Stimulated activated CD8-positive, alpha-beta memory T cell treated with anti-CD3 and anti-CD28 coated beads, Interleukin-2, amount 100 ng/mL, for 48 hours (primary cell): ENCODE measurements at places on chromosomes 6 and 20.

DNA sequence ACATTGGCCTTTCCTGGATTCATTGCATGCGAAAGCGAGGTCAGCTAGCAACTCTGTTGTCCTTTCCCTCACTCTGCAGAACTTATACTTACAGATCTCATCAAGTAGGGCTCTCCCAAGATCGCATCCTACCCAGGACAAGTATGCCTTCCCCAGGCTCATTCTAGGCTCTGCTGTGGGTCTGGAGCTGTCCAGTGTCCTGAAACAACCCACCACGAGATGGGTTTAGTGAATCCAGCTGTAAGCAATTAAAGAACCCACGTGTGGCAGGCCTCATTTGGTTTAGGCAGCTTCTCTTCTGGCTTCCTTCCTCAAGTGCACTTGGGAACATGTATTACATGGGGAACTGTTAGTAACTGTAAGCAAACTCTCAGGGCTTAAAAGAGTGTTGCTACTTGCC, 406.5 kb upstream of the CHD6 start:
- DNase-seq = no peak

DNA sequence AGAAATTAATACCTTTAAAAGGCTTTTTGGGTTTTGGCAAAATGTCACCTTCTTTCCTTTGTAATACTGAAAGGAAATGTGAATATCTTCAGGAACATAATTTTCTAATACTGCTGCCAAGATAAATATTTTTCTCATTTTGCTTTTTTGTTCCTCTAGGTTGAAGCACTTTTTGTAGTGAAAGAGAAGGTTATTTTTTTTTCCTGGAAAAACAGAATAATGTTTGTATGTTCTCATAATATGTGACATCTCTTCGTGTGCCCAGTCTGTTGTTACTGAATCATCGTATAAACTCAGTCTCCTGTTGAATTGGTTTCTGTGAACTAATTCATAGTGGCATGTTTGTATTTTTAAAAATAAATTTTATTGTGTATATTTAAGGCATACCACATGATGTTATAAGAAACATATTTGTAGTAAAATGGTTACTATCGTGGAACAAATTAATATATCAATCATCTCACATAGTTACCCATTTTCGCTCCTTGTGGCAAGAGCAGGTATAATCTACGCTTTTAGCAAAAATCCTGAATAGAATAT, 74.4 kb downstream of the SH3BGRL2 start:
- DNase-seq = no peak

GRCh38 chr20:23381876-23382275, 19.9 kb downstream of the GZF1 start:
- no peak for DNase-seq

DNA sequence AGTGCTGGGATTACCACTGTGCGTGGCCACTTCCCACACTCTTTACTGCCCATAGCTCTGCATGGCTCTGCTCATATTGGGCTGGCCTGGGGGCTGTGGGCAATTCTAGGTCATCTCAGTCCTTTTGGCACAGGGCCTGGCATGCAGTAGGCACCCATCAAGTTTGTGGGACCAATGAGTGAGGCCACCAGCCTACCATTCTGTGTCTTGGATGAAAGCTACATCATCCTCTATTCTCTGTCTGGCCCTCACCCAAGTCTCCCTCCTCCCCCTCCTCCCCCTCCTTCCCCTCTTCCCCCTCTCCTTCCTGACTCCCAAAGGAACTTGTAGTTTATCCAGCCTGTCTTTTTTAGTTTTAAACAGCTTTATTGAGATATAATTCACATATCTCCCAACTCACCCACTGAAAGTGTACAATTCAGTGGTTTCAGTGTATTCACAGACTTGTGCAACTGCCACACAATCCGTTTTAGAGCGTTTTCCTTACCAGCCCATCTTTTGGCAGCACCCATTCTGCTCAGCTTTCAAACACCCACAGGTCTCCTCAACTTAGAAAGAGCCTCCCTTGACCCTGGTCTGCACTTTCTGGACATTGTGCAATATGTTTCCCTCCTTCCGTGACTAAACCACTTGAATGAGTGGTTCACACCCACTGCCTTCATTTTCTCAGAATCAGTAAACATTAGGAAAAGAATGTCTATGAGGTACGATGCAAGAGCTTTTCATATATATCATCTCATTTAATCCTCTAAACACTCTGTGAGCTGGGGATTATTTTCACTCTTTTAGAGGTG, 21.5 kb upstream of the MRPS18A start:
- no peak for DNase-seq

DNA sequence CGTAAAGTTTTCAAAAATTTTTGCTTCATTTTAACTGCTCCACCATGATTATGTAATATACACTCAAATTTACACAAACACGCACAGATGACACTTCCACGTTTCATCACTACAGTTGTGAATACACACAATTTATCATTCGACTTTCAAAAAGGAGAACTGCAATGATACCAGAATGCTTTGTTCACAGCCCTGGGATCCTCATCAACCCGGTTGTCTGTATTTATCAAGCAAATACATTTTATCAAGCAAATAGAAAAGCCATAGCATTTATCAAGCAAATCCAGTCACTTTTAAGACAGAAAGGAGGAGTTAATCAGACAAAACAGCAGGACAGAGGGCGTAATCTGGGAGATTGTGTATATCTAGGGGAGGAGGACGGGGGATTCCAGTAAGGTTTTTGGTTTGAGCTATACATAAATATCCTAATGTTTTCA, 20.3 kb upstream of the ABT1 start:
- no peak for DNase-seq

DNA sequence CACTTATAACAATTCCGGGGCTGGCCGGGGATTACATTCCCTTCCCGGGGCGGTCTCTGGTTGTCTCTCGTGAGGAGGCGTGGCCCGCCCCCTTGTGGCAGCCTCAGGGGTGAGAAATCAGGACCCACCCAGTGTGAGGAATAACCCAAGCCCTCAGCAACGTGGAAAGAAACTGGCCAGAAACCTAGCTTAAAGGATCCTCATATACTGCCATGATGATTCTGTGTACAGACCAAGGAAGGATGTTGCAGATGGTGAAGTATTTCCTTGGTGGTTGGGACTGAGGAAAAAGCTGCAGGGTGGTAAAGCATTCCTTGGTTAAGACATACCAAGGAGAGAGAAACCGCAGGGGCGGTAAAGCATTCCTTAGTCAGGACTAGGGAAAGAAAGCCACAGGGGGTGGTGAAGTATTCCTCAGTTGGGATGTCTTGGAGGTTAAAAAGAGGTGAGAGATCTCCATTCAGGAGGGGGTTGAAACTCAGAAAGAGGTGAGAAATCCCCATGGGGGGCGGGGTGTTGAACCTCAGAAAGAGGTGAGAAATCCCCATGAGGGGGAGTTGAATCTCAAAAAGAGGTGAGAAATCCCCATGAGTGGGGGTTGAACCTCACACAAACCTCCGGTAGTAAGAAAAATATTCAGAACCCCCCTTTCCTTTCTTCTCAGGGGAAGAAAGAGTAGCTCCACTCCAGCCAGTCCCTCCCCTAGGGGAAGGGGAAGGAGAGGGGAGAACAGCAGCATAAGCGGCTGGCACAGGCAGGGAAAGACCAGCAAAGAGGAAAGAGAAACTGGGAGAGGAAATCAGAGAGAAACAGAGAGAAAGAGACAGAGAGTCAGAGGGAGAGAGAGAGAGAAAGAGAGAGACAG, 238.1 kb downstream of the RNGTT start:
- peak; percentile 15 for DNase-seq

GRCh38 chr6:49342410-49342809, 120.6 kb downstream of the MMUT start:
- DNase-seq = no peak

DNA sequence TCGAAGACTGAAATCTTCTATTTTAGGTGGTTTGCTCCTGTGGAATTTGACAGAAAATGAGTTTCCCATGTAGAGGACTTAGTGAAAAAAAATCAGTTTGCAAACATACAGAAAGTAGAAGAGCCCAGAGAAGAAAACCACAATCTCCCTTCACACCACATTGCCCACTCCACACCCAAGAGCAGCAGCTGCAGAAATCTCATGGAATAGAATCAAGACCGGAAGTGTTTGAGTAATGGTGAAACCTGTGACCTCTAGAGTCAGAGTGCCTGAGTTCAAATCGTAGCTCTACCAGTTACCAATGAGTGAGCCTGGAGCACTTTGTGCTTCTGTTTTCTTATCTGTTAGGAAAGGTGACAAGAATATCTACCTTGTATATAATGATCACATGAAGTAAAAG, 4.6 kb downstream of the SIRPG start:
- DNase-seq = no peak

GRCh38 chr20:15917283-15917682, 656.0 kb downstream of the KIF16B start:
- no peak for DNase-seq

- no peak for DNase-seq
These were observed 219.8 kb upstream of the AGPAT4 start for GRCh38 chr6:161493576-161494118.

DNA sequence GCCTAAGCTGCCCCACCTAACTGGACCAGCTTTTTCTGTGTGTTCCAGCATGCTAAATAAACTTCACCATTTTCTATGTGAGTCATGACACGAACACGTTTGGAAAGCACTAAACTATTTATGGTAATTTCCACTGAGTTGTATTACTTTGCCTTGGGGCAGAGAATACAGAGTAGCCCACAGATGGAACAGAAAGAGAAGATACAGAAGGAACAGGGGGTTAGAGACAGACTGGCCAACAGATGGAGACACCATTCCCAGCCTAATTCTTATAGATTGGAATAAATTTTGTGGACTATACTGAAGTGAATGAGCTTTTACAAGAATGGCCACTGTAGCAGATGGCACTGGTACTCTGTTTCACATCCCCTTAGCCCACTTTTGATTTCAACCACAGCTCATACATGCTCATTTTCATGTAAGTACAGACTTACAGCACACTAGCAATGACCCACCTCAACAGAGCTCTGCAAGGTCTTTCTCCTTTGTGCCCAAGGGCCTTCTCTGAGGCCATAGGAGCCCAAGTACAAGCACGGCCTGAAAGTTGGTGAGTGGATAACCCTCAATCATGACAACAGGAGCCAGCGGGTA, 13.1 kb upstream of the NT5DC1 start:
- DNase-seq = no peak

DNA sequence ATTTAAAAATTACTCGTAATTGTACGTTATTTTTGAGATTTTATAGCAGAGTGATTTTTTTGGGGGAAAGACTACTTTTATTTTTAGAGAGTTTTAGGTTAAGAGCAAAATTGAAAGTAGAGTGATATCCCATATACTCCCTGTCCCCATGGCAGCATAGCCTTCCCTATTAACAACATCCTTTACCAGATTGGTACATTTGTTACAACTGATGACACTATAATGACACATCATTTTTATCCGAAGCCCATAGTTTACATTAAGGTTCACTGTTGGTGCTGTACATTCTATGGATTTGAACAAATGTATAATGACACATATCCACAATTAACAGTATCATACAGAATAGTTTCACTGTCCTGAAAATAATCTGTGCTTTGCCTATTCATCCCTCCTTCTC, 1126.4 kb upstream of the CITED2 start:
- DNase-seq = no peak

GRCh38 chr20:51187261-51187660, 164.4 kb upstream of the KCNG1 start:
- DNase-seq = no peak

- DNase-seq = no peak
These were observed 653 bp downstream of the ZNF335 start for GRCh38 chr20:45971425-45971674.

GRCh38 chr6:16759181-16759645, 2.0 kb downstream of the ATXN1 start:
- no peak for DNase-seq

- no peak for DNase-seq
These were observed 46.4 kb downstream of the ATG5 start for GRCh38 chr6:106279179-106279578.

- no peak for DNase-seq
These were observed 1188.0 kb downstream of the GRIK2 start for GRCh38 chr6:102581378-102582124.

DNA sequence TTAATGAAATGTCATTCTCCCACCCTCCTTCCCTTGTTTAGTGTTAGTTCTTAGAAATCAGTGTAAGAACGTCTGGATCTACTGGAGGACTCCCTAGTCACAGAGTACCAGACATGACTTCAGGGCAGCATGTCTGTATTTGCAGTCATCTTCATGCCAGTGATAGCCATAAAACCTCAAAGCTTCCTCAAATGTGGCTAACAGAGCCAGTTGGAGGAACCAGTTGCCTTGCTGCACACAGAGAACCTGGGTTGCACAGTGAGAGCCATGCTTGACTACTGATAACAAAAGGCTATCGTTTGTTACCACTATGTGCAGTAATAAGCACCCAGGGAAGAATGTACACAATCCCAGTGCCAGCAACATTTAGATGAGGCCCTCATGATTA, 20.1 kb downstream of the NT5E start:
- no peak for DNase-seq

DNA sequence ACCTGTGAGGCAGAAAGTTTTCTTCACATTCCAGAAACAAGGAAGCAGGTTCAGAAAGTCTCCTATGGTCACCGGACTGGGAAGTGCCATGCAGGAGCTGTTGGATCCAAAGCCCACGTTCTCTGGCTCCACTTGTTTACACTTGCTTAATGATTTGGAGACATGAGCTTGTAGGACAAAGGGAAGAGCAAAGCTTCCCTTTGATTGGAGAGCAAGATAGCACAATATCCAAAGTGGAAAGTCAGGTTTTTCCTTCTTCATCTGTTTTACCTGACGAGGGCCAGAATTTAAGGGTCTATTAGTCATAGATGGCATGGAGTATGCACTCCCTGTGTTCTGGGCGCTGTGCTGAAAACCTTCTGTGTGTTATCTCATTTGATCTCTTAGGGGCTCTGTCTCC, 81.2 kb downstream of the PDE7B start:
- no peak for DNase-seq

DNA sequence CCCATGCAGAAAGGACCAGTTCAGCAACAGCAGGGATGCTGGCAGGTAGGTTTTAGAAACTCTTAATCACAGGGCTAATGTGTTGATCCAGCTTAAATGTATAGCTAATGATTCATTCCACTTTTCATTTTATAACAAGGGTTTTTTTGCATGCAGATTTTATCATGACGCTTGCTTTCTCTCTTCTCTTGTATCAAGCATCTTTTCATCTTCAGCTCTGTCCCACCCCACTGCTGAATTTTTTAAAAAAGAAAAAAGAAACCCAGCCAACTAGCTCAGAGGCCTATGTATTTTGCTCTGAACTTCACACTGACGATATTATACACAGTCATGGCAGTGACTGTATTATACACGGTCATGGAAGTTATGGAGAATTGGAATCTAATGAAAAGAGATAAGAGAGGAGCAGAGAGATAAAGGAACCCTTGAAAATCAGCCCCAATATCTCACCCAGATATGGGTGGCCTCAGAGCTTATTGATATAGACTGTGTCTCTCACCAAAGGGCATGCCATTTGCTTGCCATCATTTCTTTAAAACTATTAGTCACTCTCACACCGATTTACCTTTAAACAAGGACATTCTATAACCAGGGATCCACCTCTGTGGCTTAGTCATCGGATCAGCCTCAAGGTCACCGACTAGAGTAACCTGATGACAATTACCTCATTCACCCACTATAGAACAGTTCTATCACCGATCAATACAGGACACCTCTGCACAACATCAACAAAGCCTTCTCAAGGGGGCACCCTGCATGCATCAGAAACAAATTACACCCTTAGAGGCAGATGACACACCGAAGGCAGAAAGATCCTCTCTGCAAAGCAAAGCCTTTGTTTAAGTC, 222.0 kb downstream of the ATXN1 start:
- DNase-seq = no peak
